Sciatic nerve (tissue), 2 donors: ENCODE measurements at places on chromosomes 16 and 17. TPM values are rescaled to one million over a fixed set of nuclear protein-coding genes. Genes with fewer than 3 reads are reported as not detected.

The HBM gene
- total RNA-seq = 10.4 TPM

The UTS2R gene
- total RNA-seq = not detected

The KRT39 gene
- not detected for total RNA-seq

The LGALS3BP gene
- 147 TPM for total RNA-seq

The FBXW10B gene
- 0.94 TPM for total RNA-seq

The KCNJ16 gene
- total RNA-seq = 10.3 TPM

The HAP1 gene
- total RNA-seq = 0.09 TPM

The RCVRN gene
- total RNA-seq = 1.0 TPM

GRCh38 chr17:62745806-62746205 is 62.3 kb downstream of the MARCHF10 start:
- DNase-seq = no peak

- no peak for DNase-seq
Observed at GRCh38 chr17:61966191-61966590, 38.4 kb upstream of the INTS2 start.

DNA sequence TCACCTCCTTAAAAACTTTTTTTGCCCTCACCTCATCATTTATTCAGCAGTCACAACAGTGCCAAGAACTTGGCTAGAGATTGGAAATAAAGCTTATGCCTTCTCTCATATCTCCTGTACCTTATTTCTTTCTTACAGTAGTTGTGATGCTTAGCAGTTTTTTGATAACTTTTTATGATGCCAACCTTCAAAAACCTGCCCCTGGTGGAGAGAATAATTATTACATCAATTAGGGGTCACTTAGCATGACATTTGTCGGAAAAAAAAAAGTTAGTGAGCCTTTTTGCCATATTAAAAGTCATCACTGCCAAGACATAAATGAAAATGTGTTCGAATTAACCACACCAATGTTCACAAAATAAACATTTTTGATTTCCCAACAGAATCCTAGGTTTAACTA is 296.6 kb downstream of the WWOX start:
- DNase-seq = no peak

GRCh38 chr16:3954411-3954921 is 74.0 kb upstream of the CREBBP start:
- peak; percentile 75 for DNase-seq

DNA sequence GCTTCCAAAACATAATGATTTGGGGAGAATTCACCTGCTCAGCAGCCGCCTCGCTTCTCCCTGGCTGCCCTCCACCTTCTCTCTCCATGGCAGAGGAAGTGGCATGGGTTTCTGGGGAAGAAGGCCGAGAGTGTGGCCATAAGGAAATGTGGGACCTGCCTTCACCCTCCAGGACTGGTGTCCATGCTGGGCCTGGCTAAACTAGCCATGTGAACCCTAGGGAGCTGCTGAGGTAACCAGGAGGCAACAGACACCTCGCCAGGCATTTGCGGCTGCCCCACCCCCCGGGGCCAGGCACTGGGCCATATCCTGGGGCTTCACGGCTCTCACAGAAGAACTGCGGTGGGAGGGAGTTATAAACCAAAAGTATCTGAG is 9.9 kb upstream of the CMTM4 start:
- peak; percentile 40 for DNase-seq

DNA sequence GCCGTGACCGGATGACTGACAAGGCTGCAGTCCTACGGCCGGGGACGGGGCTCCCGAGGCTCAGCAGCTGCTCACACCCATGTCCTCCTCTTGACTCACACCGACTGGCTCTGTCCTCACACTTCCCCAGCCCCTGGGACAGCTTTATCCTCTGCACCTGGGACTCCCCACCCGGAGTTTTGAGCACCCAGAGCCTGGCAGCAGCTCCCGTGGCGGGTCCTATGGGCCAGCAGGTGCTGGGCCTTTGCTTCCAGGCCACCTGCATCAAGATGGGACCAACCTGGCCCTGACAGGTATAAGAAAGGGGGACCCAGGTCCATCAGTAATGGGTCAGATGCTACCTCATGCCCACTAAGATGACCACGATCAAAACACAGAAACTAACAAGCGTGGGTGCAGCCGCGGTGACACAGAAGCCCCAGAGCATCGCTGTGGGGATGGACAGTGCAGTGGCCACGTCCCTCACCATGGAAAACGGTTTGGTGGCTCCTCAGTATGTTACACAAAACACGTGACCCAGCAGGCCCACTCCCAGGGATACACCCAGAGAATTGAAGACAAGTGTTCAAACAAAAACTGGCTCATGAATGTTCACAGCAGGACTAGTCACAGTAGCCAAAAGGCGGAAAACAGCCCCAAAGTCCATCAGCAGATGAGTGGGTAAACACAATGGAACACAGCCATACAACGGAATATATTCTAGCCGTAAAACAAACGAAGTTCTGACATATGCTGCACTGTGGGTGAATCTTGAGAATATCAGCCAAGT is 3.3 kb upstream of the NOTUM start:
- no peak for DNase-seq

DNA sequence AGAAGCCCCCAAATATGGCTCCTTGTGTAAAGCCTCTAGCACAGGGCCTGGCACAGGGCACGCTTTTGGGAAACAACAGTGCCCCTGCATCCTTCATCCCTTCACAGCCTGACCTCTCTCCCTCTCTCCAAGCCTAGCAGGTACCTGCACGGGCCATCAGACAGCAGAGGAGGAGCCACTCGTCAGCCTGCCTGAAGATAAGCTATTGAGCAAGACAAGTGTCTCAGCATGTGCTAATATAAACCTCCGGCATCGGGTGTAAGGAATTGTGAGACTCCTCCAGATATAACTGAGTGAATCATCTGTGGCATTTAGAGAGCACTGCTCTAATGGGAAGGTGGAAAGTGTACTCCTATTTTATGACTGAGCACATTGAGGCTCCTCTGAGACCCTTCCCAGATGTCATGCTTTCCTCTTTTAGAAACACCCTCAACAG is 38.3 kb downstream of the TBX4 start:
- no peak for DNase-seq

DNA sequence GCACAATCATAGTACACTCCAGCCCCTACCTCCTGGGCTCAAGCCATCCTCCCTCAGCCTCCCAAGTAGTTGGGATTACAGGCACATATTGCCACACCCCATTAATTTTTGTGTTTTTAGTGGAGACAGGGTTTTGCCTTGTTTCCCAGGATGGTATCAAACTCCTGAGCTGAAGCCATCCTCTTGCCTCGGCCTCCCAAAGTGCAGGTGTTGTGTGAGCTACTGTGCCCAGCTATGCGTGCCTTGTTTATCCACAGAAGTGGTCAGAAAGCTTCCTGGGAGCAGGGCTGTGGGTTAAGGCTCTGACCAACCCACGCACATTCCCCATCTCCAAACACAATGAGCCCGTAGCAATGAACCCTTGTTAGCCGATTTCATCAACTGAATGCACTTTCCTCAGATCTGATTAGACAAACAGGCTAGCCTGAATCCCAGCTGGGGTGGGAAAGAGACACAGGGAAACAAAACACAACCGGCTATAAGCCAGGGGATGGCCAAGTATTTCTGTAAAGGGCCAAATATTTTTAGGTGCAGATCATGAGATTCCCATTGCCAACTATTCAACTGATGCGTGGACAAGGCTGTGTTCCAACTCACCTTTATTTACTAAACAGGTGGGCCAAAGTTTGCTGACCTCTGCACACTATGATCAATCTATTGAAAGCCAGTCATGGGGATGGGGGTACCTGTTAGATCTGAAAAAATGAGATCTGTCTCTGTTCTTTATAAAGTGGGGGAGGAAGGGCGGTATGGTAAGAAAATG is 193.6 kb downstream of the CPPED1 start:
- no peak for DNase-seq

DNA sequence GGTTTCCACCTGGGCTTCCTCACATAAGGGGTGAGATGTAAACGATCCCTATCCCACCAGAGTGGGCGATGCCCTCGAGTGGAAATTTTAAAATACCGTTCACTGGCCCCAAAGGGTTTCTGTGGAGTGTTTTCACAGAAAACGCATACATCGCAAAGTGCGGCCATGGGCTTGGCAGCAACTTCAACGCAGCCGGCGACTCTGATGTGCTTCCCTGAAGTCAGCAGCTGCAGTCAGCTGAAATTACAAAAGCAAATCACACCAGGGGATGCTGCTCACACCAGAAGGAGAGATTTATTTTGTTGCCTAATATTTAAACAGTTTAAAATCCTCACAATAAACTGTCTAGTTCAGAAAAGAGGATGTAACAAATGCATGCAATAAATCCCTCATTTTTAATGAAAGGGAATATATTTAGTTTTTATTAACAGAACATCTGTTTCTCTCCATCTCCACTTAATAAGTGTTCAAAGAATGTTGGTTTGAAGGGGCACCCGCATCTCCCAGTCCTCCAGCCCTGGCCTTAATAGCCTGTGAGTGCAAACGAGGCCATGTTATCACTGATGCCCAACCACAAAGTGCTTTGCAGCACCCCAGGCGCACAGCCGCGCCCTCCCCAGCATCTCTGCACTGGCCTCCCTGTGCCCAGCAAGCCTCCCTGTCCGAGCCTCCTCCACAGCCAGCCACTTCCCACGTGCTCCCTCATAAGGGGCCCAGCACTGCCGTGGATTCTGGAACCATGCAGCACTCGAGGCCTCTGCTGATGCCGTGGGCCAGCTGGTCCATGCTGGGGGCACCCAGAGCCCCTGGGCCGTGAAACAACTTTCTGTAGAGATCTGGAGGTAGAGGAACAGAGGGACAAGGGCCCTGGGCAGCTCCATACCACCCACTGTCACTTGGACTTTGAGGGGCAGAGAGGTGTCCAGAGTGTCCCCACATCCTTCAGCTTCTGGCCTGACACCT is 17.3 kb upstream of the XYLT2 start:
- DNase-seq = no peak

DNA sequence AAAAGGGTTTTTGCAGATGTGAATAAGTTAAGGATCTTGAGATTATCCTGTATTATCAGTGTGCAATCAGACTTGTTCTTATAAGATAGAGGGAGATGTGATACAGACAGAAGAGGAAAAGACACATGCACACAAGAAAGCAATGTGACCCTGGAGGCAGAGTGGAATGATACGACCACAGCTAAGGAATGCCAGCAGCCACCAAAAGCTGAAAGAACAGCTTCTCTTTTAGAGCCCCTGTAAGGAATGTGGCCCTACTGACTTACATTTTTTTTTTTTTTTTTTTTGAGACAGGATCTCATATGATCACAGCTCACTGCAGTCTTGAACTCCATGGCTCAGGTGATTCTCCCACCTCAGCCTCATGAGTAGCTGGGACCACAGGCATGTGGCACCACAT is 62.3 kb upstream of the CNTNAP4 start:
- DNase-seq = no peak

GRCh38 chr17:46135126-46135812 is 58.0 kb downstream of the KANSL1 start:
- no peak for DNase-seq

DNA sequence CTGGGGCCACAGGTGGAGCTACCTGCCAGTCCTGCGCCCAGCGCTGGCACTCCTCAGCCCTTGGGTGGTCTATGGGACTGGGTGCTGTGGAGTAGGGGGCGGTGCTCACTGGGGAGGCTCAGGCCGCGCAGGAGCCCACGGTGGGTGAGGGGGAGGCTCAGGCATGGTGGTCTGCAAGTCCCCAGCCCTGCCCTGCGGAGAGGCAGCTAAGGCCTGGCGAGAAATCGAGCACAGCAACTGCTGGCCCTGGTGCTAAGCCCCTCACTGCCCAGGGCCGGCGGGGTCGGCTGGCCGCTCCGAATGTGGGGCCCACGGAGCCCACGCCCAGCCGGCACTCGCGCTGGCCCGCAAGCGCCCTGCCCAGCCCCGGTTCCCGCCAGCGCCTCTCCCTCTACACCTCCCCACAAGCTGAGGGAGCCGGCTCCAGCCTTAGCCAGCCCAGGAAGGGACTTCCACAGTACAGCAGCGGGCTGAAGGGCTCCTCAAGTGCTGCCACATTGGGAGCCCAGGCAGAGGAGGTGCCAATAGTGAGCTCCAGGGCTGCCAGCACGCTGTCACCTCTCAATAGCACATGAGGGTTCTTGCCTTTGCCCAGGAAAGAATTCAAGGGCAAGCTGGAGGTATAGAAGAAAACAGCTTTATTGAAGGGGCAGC is 11.0 kb upstream of the EEF2KMT start:
- no peak for DNase-seq

GRCh38 chr17:57939797-57940196 is 15.4 kb downstream of the CUEDC1 start:
- DNase-seq = no peak

DNA sequence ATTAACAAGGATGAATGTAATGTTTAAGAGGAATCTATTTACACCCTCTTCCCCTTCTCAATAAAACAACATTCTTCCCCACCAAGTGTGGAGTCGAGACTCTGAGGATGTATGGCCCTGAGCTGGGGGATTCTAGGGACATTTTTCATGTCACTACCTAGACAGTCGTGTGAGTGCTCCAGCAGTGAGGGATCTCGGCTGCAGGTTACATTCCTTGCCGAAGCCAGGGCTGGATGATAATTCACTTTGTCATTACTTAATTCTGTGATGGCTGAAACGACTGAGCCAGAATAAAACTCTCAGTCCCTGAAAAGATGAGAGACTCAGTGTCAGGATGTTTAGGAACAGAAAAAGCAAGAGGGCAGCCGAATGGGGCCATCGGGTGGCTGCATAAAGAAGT is 106.9 kb upstream of the HSBP1 start:
- DNase-seq = no peak

DNA sequence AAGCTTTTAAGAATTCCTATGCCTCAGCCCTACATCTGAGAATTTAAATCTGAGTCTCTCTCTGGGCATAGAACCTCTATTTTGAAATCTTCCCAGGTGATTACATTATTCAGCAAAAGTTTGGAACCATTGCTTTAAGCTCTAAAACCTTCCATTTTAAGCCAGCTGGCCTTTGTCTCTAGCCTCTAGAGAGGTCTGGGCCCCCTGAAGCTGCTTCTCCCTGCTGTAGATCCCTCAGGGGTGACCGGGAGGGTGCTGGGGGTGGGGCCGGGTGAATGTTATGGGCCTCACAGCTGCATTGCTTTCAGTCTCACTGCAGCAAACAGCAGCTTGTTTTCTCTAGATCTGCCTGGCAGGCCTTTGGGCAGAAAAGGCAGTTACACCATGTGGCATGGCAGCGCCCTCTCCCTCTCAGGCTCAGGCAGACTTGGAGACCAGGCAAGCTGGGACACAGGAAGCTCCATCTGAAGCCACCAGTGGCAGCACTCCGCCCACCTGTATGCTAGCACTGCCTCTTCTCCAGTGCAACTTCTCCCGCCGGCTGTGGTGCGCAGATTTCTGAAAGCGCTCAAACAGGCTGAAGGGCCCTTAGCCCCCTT is 66.3 kb downstream of the MPRIP start:
- no peak for DNase-seq
